Activated naive CD4-positive, alpha-beta T cell (primary cell): ENCODE measurements at places on chromosomes 3 and 15.

DNA sequence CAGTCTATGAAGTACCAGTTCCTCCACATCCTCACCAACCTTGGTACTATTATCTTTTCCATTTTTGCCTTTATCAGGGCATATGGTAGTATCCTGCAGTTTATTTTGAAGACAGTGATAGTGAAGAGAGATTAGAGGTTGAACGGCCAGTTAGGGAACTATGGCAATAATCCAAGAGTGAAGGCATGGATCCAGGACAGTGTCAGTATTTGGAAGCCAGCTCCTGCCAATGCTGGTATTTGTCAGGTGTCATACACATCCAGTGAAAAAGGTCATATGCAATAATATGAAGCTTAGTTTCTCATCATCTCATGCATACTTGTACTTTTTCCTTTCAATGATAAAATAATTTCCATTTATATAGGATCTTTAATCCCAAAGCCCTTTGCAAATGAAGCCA is 56.8 kb upstream of the KCNMB2 start:
- DNase-seq: no peak

GRCh38 chr3:123067689-123068600 is 1.1 kb downstream of the PDIA5 start:
- no peak for DNase-seq

GRCh38 chr3:43791246-43791645 is 100.5 kb downstream of the ABHD5 start:
- no peak for DNase-seq

DNA sequence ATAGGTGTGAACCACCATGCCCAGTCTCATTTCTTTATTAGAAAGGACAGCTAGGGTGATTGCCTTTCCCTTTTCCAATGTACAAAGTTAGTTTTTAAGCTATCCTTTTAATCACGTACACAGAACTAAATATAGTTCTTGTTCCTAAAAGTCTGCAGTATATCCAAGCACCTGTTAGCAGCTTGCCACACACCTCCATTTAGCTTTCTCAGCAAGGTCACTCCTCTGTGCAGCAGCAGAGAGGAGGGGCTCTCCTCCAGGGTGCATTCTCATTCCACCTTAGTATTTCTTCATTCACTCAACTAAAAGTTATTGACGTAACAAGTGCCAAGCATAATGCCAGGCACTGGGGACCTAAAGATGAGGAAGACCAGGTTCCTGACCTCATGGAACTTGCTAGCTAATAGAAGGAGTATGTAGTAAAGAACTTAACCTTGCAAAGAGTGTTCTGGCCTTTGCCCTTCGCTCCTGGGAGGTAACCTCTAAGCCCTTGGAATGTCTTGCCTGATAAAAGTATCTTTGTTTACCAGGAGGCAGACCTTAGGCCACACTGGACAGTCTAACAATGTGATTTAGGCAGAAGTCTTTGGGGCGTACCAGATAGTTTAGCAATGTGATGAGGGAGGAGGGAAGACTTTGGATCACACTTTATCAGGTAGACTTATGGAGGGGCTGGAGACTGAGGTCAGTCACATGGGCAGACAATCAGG is 12.7 kb upstream of the PTPN9 start:
- no peak for DNase-seq

- DNase-seq: no peak
Measured at GRCh38 chr3:114804099-114804498, 343.0 kb downstream of the ZBTB20 start.

GRCh38 chr3:171326717-171327440 is 133.3 kb downstream of the TNIK start:
- no peak for DNase-seq

DNA sequence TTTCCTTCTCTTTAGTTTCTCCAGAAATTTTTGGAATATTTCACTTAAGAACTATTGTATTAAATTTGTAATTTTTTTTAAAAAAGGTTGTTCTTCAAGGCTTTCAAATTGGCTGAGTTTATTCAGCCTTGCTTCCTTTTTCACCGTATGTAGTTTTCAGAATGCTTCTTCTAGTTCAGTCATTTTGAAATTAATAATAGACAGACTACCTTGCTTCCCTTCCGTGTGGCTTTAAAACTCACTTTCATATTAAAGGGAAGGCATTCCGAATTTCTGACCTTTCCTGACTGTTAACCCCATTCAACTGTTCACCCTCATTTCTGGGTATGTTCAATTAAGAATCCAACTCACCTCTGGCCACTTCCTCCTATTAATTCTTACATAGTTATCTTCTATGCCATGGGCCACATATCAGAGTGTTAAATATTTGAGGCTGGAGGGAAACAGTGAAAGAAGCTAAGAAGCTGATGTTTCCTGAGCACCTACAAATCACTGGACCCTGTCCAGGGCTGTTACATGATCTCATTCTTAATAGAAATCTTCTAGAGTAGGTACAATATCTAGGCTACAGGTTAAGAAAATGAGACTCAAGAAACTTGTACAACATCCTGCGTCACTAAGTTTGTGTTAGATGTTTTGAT is 237.5 kb downstream of the P3H2 start:
- no peak for DNase-seq

GRCh38 chr15:92152983-92153382 is 240.7 kb upstream of the ST8SIA2 start:
- no peak for DNase-seq

- no peak for DNase-seq
Measured at GRCh38 chr3:102687851-102688555, 253.2 kb downstream of the ZPLD1 start.

GRCh38 chr15:47405365-47406162 is 311.7 kb upstream of the SEMA6D start:
- DNase-seq: no peak

GRCh38 chr15:38743147-38743546 is 178.5 kb upstream of the RASGRP1 start:
- no peak for DNase-seq

- DNase-seq: no peak
Measured at GRCh38 chr3:30752970-30753369, 141.5 kb downstream of the GADL1 start.

DNA sequence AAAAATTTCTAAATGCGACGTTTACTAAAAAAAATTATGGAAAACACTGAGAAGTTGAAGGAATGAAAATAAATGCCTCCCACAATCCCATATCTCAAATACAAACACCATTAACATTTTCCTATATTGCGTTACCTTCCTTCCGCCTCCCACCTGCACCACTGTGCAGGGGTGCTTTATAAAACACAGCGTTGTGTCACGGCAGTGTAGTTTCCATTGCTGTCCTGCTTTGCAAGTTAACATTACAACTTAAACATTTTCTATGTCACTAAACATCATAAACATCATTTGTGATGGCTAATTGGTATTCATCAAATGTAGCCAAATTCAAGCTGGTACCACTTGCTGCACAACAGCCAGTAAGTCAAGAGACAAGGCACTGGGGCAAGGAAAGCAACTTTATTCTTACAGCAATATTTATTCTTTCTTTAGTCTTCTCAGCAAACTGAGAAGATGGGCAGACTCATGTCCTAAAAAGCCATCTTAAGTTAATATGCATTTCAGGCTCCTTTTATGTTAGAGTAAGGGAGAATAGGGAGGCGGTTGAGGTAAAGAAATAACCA is 12.3 kb upstream of the FETUB start:
- no peak for DNase-seq

GRCh38 chr3:89699771-89700170 is 592.4 kb downstream of the EPHA3 start:
- no peak for DNase-seq

DNA sequence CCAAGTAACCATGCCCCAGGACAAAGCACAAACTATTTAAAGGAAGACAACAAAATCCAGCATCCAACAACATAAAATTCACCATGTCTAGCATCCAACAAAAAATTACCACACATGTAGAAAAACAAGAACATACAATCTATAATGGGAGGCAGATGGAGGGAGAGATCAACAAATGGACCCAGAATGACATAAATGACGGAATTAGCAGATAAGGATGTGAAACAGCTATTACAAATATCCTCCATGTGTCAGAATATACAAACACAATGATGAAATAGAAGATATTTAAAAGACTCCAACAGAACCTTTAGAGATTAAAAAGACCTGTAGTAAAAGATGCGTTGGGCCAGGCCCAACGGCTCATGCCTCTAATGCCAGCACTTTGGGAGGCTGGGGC is 10.8 kb downstream of the LYSMD4 start:
- no peak for DNase-seq

GRCh38 chr15:75029378-75030022 is 6.1 kb downstream of the PPCDC start:
- peak; percentile 86 for DNase-seq

DNA sequence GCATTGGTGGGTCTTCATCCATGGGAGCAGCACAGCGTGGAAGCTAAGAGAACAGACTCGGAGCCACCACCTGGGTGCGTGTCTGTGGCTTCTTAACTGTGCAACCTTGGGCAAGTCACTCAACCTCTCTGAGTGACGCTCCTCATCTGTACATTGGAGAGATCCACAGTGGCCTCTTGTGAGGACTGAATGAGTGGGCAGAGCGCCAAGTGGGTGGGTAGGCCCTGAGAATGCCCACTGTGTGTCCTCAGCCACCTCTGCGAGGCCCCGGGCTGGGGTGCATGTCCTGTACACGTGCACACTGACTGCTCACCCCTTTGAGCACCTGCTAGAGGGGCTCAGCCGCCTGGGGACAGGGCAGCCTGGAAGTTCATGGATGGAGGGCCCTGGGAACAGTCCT is 99.6 kb upstream of the PRR23E start:
- DNase-seq: no peak

GRCh38 chr15:45263854-45264253 is 11.8 kb downstream of the SLC28A2 start:
- DNase-seq: no peak

DNA sequence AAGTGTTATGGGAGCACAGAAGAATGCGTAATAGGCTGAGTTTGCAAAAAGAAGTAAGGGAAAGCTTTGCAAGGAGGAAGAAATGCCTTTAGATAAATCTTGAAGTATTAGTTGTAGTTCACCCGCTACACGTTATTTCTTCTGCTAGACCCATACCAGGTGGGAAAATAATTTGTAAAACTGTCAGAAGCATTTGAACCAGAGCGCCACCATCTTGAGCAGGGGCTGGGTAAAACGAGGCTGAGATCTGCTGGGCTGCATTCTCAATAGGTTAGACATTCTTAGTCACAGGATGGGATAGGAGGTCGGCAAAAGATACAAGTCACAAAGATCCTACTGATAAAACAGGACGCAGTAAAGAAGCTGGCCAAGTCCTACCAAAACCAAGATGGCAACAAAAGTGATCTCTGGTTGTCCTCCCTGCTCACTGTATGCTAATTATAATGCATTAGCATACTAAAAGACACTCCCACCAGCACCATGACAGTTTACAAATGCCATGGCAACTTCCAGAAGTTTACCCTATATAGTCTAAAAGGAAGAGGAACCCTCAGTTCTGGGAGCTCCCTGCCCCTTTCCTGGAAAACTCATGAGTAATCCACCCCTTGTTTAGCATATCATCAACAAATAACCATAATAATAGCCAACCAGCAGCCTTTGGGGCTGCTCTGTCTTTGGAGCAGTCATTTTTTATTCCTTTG is 50.0 kb upstream of the ZNF280D start:
- no peak for DNase-seq

- DNase-seq: no peak
Measured at GRCh38 chr15:101161656-101162055, 90.2 kb downstream of the CHSY1 start.

GRCh38 chr15:52005748-52006701 is 13.0 kb upstream of the MAPK6 start:
- DNase-seq: no peak

- no peak for DNase-seq
Measured at GRCh38 chr3:126419886-126420786, 25.4 kb downstream of the CFAP100 start.
